ENCODE measurements at places on chromosomes 2 and 18.
A peak's percentile ranks its signal among the peaks of the same experiment; 100 is the strongest.

- no peak for DNase-seq
Observed at GRCh38 chr2:204611017-204611631, 65.8 kb downstream of the PARD3B start.

- no peak for DNase-seq
Observed at GRCh38 chr2:112152476-112153178, 14.4 kb downstream of the FBLN7 start.

DNA sequence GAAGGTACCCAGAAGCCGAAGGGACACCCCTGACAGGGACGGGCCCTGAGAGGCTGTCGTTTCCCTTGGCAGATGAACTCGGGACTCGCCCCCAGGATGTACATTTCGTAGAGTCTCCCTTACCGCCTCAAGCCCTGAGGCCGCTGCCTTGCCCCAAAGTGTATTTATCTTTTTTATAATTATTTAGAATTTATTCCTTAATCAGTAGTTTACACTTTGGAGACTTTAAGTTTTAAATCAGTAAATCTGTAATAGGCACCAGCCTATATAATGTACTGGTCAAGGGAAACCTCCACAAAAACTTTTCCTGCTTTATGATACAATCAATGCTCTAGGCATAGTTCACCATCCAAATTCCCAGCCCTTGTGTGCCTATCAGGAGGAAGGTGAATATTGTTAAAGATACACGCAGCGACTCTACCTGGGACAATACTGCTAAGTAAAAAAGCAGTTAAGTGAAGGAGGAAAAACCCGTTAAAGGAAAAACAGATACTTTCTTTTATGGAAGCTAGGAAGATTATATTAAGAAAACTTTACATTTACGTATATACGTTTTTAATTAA, 848 bp downstream of the VRK2 start:
- no peak for DNase-seq

DNA sequence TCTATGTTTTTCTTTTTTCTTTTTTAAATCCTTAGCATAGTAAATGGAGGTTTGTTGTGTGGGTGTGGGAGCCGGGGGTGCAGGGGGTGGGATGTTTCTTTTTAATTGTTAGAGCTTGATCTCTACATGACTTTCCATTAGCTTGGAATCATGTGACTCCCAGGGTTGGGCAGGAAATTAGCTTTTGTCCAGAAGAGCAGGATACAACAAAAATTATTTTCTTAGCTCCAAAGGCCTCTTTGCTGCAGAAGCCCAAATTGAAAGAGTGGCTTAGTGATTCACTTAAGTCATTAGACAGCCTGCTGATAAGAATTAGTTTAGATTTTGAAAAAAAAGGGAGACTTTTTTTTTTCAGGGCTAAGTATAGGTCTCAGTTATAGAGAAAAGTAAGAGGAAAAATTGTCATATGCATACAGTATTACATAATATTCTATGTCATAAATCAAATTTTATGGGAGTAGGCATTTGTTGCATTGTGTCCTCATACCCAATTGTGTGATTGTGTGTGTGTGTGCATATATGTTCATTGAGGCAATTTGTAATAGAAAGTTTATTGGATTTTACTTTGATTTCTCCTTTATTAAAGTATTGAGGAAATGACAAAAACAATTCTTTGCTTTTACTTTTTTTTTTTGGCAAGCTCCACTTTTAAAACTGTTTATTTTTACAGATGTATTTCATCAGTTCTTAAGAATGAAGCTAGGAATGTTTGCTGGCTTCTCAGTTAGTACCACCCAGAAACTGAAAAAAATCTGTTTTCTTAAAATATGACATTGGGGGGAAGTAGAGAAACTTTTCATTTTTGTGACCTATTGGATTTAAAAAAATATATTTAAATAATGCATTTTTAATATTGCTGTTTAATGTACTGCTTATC, 47.4 kb downstream of the TSPYL6 start:
- peak; percentile 9 for DNase-seq

DNA sequence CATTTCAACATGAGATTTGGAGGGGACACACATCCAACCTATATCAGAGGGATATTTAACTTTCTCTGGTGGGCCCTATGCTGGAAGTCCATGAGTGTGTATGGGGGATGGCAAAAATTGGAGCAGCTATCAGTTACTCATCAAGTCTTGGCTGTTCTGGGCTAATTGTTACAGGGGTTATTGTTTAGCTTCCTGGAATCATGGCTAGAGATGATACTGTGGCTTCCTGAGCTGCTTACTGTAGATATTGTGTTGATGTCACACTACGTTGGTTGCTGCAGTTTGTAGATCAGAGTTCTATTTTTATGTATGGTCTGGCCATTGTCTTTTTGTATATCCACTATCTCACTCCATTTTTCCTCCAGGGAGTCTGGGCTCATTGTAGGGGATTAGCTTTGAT, 20.9 kb upstream of the IL1R2 start:
- DNase-seq = no peak

DNA sequence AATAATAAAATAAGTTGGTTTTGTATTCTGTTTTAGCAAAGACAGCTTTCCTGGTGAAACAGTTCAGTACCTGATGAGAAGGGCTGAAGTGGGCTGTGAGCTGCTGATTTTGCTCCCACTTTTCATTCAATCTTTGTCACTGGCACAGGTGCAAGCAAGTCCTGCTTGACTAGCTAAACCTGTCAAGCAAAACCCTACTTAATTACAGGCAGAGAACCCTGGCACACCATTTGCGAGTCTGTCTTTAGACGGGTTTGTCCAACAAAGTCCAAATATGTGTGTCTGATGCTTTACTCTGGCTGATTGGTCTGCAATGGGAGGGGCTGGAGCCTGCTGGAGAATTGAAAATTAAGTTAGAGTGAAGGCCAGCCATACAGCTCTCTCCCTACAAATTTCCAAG, 267.2 kb downstream of the EPHA4 start:
- no peak for DNase-seq
